Frontal cortex (tissue), 4 donors: ENCODE measurements at places on chromosomes 13 and 19.

DNA sequence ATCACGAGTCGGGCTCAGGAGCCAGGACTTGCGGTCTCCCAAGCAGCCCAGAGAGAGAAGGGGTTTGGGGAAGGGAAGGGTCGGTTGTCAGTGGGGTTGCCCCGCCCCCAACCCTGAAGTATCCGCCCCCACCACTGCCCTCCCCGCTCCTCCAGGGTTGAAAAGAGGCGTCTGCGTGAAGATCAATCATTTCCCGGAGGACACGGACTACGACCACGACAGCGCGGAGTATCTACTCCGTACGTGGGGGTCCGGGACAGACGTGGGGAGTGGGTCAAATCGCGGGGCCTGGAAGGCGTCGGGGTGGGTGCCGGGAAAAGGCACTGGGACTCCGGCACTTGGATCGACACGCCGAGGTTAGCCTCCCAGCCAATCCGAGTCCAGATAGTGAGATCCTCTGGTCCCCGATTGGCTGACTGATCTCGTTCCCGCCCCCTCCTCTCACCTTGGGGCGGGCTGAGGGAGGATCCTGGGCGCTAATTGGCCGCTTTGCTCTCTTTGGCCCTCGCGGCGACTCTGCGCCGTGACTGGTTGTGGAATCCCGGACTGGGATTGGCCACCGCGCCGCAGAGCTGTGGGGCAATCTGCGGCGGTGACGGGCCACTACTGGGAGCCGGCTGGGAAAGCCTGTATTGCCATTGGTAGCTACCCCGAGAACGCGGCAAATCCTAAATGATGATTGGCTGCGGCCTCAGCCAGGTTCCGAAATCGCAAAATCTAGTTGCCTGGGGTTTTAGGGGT is 13.3 kb upstream of the CACNG6 start:
- DNase-seq = peak; percentile 76

GRCh38 chr19:43460362-43461016 is 4.9 kb downstream of the LYPD3 start:
- no peak for DNase-seq

- no peak for DNase-seq
Observed at GRCh38 chr13:39197647-39198007, 159.4 kb downstream of the NHLRC3 start.

- DNase-seq = no peak
Observed at GRCh38 chr13:95713651-95714050, 36.7 kb downstream of the DNAJC3 start.

DNA sequence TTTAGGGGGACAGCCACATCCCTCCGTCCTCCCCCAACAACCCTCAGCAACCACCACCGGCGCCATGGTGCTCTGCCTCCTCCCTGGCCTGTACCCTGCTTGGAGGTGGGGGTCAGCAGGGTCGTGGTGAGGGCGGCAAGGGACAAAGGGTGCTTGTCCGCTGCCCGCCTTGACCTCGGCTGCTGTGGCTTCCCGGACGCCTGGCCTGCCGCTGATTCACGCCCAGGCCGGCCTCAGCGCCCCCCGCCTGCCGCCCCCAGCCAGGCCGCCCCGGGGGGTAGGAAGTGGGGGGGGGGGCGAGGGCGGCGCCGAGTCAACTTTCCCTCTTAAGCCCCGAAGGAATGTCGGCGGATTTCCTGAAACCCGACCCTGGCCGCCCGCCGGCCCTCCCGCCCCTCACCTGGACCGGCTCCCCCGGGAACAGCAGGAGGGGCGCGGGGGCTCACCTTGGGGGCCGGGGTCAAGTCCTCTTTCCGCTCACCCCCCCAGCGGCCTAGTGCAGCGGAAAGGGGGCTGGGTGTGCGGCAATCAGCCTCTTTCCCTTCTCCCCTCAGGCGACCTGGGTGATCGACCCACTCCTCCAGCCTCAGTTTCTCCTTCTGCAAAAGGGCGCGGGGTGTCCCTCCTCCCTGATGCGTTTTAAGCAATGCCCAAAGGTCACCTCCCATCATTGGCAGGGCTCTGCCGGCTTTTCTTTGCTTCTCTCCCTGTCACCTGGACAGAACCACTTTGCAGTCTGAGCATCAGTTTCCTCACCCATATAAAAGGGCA is 1.9 kb upstream of the TMEM59L start:
- DNase-seq = peak; percentile 39

DNA sequence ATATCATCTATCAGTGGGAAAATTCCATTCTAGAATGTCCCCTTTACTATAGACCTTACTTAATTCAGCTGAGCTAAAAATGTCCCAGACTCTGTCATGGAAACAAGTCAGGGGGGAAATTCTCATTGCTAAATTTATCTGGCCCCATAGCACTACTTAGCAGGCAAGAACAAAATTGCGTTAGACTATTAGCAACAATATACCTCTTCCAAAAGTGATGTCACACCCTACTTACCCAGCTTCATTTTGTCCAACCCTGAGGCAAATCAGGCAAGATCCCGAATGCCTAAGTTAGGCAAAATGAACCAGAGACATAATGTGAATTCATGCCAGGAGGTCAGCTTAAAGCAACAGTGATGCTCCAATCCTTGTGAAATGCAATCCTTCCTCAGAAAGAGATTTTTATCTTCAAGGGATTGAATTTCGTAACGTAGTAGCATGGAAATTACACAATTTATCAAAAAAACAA is 93.7 kb downstream of the FRY start:
- no peak for DNase-seq

- DNase-seq = no peak
Observed at GRCh38 chr19:28642787-28643683, 569.9 kb downstream of the UQCRFS1 start.

- no peak for DNase-seq
Observed at GRCh38 chr19:11606484-11606883, 9.2 kb downstream of the ZNF627 start.

DNA sequence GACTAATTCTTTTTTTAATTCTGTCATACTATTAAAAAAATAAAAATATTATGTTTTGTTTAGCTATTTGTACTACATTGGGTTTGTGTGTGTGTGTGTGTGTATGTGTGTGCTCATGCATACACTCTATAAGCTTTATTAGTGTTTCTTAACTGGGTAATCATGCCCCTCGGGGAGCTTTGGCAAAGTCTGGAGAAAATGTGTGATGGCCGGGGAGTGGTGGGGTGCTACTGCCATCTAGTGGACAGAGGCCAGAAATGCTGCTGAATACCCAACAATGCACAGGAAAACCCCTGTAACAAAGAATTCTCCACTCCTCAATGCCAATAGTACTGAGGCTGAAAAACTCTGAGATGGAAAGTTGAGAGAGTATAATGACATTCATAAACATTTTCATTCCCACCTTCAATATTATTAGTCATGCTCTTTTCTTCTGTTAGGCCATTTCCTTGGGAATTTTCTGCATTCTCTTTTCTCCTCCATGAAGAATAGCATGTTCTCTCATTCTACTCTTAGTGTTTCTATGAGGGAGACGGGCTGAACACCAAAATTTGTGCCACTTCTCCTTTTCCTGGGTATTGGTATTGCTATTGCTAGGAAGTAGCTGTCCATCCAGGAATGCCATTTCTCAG is 157.3 kb downstream of the DNAJC3 start:
- peak; percentile 28 for DNase-seq

DNA sequence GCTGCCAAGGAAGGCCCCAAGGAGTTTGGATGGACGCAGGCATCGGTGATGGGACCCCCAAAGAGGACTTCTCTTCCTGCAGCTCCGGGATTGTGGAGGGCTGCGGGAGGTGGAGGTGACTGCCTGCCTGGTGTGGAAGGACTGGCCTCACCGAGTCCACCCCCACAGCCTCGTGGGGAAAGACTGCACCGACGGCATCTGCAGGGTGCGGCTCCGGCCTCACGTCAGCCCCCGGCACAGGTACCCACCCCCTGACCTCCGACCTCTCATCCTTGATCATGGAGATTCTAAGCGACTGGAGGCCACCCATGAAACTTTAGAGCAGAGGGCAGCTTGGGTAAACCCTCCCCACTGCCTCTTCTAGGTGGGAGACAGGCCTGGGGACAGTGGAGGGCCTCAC is 16.9 kb upstream of the CLASRP start:
- DNase-seq = no peak

DNA sequence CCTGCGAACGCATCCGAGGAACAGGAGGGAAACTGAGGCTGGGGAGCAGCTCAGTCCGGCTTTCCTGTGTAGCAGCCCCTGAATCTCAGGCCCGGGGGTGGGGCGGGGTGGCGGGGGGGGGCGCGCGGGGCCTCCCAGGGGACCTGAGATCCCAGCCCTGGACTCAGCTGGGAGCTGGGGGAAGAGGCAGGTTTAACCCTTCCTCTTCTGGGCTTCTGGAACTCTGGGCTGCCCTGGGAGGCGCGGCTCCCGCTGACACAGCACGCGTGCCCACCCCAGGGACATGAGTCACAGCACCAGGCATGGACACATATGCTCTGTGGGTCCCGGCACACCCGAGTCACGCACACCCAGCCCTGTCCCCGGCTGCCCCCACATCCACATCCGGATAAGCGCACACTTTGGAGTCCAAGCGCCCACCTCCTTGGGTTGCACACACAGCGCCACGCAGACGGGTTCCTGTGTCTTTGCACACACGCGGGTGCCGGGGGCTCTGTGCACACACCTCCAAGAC is 3.5 kb upstream of the CIRBP start:
- DNase-seq = no peak

DNA sequence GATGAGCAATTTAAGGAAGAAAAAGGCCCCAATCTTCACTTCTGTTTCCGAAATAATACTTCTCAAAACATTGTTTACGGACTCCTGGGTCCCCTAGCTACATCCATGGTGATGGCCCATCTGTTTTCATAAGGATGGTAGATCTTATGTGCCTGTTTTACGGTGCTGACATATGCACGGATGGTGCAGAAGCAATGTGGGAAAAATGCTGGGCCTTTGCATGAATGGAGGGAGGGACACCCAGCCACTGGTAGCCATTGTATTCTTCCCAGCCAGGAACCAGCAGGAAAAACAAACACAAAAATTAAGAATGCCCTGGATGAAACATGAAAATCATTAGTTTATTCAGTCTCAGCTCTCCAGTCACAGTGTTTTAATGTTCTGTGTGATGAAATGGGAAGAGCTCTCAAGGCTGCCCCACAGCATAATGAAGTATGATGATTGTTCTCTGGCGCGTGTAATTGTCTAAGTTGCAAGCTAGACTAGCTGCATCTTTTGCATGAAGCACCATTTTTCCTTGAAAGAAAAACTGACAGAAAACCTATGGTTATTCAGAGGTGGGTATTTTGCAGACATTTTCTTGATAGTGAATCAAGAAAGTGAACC is 1201.1 kb upstream of the SLC10A2 start:
- no peak for DNase-seq

GRCh38 chr13:51997641-51998330 is 13.5 kb downstream of the ATP7B start:
- no peak for DNase-seq

- no peak for DNase-seq
Observed at GRCh38 chr19:13074378-13074777, 28.3 kb downstream of the LYL1 start.

DNA sequence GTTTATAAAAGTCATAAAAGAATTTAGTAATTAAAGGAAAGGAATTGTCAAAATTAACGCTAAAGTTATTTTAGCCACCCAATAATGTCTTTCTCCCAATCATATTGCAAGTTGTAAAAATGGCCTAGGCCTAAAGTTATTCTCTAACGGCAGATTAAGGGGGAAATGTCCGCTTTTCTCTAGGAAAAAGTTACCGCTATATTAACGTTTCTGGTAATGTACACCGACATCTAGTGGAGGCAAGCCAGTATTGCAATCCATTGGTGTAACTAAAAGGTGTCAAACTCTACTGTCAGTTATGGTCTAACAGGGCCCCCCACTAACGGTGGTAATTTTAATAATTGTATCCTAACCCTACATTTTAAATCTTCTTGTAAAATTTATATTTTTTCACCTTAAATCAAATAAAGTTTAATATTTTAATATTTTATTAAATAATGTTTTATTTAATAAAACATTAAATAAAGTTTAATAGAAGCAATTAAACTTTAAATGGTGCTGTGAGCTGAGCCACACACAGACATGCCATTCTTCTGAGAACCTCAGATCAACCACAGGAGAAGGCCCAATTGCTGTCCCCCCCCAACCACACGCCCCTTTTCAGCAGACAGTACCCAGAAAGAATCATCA is 35.9 kb upstream of the ZSCAN5A start:
- DNase-seq = no peak
